Mesenteric fat pad (tissue), 1 donor: ENCODE measurements at places on chromosomes 5 and 9. TPM values are rescaled to one million over a fixed set of nuclear protein-coding genes. Genes with fewer than 3 reads are reported as not detected.

DNA sequence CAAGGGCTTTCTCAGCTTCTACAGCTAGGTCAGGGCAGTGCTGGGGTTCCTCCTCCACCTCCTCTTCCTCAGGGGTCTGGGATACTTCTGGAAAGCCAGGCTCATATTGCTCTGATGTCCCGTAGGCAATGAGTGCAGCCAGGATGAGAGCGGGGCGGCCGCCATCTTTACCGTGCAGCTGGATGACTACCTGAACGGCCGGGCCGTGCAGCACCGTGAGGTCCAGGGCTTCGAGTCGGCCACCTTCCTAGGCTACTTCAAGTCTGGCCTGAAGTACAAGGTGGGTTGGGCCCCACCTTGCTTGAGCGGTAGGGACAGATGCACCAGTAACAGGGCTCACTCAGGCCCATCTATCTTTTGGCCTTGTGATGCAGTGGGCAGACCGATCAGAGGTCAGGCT is 34.8 kb downstream of the GSN start:
- DNase-seq: no peak

DNA sequence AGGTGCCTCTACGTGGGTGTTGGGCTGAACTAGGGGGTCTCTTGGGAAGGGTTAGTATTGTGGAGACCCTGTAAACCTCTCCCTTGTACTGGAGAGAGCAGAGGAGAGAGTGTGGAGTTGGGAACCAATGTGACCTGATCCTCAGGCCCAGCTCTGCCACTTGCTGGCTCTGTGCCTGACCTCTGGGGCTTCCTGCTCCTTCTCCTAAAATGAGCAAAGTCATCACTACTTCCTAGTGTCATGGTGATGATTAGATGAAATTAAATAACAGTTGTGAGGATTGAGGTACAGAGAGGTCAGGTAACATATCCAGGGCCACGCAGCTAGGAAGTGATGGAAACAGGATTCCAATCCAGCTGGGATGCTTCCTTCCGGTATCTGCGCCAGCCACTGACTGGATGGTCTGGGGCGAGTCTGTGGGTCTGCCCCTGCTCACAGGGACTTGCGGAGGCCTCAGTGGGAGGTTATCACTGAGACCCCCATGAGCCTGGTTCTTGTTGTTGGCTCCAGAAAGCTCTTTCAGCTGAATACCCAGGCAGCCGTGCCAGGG is 9.2 kb downstream of the GALNT10 start:
- no peak for DNase-seq

DNA sequence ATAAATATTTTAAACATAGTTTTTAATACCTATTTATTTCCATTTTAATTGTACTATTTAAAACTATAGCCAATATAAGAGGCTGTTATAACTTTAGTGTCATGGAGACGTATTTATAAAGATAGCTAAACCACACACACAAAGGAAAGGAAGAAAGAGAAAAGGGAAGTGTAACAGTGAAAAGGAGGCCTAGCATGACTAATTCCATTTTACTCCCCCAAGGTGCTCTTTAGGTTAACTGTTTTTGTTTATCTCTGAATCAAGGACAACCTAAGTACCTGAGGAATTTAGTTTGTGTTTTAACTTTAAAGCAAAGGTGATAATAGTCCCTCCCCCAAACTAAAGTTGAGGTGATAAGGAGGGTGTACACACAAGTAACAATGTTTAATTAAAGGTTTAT is 1188.9 kb upstream of the C9orf72 start:
- no peak for DNase-seq

Gene SLC12A2
- total RNA-seq: 14.0 TPM

Gene SMIM33
- total RNA-seq: not detected

- DNase-seq: no peak
Observed at GRCh38 chr5:102048940-102049339, 247.1 kb downstream of the SLCO4C1 start.

Gene TAF1L
- not detected for total RNA-seq

DNA sequence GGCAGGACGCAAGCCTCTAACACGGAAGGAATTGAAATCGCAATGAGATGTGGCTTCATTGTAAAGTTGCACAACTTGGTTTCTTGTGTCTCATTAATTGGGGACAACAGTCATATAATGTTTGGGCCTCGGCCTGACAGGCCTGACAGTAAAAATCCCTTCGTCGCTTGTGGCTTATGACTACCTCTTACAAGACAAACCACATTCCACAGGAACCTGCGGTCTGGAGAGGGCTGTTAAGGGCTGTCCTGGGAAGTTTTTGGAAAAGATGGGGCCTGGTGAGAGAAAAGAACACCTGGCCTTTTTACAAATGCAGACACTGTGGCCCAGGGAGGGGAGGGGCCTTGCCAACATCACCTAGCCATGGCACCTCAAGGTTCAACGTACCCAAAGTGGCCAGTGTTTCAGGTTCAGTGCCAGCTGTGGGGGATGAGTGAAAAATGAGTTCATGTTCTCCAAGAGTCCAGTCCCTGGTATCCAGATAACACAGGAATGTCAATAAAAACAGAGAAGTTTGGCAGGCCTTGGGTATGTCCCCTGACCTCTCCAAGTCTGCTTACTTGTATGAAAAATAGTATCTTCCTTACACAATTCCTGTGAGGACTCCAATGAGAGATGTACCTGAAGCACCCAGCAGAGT is 22.2 kb downstream of the SHB start:
- DNase-seq: no peak

Gene C5orf52
- total RNA-seq: not detected

Gene ARSB
- 16.7 TPM for total RNA-seq

Gene NREP
- total RNA-seq: 6.8 TPM

DNA sequence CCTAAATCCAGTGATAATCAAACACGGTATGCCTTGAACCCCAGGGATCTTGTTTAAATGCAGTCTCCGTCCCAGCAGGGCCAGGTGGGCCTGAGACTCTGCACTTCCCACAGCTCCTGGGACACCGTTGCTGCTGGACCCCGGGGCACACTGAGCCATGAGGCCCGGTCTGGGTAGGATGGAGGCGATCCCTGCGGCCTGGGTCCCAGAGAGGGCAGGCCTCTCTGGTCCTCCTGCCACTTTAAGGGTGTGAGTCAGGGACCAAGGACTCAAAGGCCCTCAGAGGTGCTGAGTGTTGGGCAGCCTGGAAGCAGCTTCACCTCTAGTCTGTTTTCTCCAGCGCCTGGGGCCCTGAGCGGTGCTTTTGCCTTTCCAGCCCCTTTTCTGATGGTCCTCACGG is 34.1 kb upstream of the SLC9A3 start:
- peak; percentile 64 for DNase-seq

Gene ITK
- total RNA-seq: 4.5 TPM

- no peak for DNase-seq
Observed at GRCh38 chr5:91777671-91778070, 394.6 kb upstream of the ARRDC3 start.

DNA sequence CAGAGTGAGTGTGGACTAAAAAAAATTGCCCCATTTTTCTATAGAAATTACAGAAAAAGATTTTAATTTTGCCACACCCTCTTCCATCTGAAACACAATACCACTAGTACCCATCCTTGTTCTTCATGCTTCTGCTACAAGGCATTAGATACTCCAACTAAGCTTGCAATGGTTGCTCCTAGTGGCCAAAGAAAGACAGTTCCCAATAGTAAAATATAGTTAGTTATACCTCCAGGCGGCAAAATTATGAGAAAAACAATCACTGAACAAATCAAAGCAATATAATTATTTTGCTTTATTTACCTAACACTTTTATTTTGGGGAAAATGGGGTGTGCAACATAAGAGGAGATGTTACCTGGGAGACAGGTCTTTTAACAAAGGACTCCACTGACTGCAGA is 101.2 kb downstream of the RAPGEF6 start:
- DNase-seq: no peak

Gene LCN15
- 0.32 TPM for total RNA-seq
